ENCODE measurements at places on chromosomes 1 and 21.
A peak's percentile ranks its signal among the peaks of the same experiment; 100 is the strongest.

DNA sequence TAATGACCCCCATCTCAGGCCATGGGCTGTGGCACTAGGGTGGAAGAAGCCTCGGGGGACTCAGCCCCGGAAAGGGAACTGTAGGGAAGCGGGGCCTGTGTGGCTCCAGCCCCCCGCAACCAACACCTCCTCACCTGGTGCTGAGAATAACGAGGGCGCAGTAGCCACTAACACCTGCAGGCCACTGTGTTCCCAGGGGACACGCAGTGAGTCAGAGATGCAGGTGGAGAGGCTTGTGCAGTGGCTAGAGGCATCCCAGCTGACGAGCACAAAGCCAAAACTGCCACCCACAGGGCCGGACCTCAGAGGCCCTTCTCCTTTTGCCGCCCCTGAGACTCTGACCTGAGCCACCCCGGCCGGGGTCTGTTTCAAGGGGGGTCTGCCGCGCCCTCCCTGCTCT, 33.5 kb upstream of the CCDC27 start:
- DNase-seq, result no peak

DNA sequence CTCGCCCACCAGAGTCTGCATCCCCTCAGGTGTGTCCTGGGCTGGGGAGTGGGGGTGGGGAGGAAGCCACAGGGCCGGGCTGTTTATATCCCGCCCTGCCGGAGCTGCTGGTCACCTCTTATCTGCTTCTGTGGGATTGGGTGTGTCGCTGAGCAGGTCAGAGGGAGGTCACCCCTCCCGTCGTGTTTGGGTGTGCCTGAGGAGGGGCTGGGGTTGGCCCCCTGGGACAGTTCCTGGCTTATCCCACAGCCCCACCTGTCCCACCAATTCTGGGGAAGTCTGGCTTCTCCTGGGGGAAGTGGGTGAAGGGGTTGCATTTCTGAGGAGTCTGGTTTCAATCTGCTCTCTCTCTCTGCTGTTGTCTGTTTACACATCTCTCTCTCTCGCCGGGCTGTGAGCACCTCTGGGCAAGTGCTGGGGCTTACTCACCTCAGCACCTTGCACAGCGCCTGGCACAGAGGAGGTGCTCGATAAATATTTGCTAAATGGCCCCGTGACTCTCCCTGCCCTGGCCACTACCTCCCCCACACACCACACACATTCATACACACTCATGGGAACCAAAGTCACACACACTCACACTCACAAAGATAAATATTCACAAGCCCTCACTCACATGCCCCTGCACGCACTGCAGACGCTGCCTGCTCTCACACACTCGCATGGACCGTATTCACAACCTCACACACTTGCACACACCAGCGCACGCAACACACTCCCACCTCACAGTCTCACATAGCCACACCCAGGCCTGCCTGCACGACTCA, 8.3 kb downstream of the ELF3 start:
- DNase-seq, result no peak

DNA sequence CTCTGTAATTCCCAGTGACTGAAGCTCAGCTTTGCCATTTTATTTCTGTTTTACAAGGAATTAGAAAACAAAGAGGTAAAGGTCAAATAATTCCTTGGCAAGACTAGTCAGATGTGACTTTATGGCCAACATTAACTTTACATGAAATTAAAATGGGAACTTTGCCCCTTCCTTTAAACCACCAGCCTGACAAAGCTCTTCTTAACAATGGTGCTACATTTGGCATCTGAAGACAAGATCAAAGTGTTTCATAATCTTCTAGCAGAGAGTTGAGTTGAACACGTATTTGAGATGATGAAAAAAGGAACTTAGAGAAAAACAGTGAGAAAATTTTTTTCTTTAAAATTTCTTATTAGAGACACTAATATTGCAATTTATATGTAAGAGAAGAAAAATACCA, 193.8 kb downstream of the AK5 start:
- no peak for DNase-seq

DNA sequence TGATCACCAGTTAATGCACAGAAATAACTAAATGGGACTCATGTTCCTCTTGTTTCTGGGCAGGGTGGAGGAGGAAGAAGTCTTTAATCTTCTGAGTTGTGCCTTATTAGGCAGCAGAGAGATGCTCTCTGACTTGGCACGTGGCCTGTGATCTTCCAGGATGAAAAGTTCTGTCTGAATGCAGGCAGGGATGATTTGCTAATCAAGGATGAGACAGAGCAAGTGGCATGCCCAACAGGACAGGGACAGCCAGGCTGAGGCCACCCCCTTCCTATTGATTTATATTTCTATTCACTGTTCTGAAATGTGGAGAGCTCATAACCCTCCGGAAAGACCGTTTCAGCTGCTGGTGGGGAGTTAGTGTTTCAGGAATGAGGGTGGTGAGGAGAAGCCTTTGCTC, 477.8 kb upstream of the CAMK1G start:
- DNase-seq, result no peak

DNA sequence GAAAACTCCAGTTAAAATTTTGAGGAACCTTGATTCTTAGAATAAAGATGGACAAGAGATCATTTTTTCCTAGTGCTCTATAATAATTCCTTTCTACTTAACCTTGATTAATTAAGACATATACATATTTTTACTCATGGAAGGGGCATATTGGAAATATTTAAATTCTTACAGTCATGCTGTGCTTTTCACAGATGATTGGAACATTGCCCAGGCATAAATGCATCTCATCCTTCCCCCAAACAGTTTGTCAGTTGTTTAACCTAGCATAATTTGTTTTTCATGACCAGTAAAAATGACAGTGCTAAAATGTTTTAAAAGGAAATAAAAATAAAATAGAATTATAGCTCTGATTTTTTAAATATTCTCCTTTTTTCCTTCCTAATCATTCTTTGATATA, 140.0 kb downstream of the DNM3 start:
- no peak for DNase-seq

- no peak for DNase-seq
Measured at GRCh38 chr1:34867415-34867814, 7.9 kb upstream of the SMIM12 start.

DNA sequence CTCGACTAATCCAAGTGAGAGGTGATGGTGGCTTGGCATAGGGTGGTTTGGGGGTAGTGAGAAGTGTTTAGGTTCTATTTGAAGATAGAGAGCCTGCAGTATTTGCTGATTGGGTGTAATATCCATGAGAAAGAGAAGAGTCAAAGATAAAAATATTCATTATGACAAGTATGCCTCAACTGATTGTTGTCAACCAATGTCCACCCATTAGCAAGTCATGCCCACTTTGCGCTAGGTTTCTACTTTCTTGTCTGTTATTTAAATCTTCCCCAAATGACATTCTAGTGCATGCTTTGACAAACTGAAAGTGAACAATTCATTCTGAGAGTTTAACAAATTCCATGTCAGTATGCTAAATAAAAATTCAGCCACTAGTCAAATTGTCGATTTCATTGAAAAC, 3.8 kb upstream of the XCL1 start:
- no peak for DNase-seq

GRCh38 chr21:38861989-38862683, 56.4 kb downstream of the ETS2 start:
- no peak for DNase-seq

GRCh38 chr21:42396799-42397745, 1.2 kb upstream of the TMPRSS3 start:
- no peak for DNase-seq

DNA sequence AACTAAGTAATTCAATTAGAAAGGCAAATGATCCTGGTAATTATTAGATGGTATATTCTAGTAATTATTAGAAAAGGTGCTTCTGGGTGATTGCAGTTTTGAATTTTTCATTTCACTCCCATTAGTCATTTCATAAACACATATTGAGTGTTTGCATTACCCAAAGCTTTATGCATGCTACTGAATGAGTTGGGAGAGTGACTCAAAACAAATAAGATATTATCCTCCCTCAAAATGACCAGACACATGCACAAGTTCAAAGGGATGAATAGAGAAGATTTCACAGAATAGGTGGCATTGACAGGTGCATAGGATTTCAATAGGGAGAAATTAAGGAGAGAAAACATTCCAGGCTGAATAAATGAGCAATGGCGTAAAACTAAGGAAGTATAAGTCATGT, 84.7 kb downstream of the PHTF1 start:
- DNase-seq, result no peak

DNA sequence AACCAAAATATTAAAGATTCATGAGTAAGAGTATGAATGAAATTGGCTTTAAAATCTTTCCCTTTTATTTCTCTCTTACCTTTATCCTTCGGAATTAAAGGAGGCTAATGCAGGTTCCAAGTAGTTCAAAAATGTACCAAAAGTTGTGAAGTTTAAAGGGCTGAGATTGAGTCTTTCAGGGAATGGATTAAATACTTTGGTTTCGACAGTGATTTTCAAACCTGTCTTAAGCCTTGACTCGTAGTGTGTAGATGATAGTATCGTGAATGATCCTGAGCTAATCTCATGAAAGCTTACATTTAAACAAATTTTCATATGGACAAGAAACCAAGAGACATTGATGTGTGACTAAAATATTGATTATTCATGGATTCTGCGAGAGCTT, 66.9 kb downstream of the DYRK1A start:
- no peak for DNase-seq

DNA sequence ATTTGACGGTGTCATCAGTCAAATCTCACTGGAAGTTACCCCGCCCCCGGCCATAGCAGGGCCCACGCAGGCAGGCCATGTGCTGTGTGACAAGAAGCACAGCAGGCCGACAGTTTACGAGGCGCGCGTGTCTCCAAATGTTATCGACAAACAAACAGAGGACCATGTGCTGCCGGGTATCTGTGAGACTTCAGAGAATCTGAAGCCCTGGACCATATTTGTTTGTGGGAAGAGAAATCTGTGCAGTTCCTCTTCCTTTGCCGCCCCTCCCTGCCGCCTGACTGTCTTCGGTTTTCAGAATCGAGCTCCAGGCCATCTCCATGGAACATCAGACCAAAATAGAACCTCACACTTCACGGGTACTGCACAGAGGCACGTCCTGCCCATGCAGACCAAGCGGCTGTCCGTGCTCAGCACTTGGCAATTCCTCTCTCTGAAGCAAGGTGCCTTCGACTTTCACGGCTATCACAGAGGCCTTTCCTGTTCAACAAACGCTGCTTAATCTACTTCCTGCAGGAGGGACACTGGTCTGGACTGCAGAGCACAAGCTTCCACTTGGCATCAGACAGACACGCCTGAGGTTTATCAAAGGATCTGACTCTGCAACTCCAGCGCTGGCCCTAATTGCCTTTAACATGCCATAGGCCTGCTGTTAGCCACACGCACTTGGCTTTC, 135.7 kb upstream of the KRTAP19-8 start:
- no peak for DNase-seq

DNA sequence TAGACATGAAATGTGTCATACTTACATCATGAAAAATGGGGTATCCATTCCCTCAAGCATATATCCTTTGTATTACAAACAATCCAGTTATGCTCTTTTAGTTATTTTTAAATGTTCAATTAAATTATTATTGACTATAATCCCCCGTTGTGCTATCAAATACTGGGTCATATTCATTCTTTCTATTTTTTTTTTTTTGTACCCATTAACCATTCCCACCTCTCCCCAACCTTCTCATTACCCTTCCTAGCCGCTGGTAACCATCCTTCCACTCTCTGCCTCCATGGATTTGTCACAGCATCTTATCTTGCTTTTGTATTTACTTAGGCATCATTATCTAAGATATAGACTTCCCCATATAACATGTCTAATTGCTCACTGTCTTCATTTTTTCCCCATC, 15.8 kb downstream of the ATG4C start:
- DNase-seq, result no peak

DNA sequence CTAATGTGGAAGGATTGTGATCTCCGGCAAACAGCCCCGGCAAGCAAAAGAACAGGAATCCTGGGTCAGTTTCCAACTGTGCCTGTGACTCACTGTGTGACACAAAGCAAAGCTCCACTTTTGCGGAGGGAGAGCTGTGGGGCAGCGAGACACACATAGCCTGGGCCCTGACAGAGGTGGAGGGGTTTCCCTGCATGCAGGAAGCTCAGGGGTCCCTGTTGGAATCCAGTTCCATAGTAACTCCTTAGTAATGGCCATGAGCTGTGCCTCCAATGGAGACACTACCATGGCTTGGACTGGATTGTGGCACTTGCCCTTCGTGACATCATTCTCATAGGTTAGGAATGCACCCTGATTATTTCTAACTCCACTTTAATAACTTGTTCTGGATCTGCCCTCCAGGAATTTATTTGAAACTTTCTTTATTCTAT, 47.0 kb upstream of the ATF3 start:
- peak; percentile 41 for DNase-seq

DNA sequence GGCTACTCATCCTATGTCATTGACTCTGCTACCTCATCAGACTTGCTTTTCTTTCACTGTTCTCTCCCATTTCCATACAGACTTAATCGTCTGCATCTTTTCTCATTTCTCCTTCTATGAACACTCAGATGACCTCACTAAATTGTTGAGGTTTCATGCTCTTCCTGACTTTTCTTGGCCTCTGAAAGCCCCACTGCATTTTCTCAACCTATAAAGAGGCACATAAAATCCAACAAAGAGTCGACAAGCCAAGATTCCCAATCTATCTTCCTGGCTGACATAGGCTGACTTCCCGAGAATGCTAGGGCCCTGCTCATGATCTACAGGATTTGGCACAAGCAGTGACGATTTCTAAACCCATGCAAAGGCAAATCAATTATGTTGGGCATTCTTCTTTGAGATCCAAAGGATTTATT, 280.8 kb upstream of the DPYD start:
- no peak for DNase-seq

DNA sequence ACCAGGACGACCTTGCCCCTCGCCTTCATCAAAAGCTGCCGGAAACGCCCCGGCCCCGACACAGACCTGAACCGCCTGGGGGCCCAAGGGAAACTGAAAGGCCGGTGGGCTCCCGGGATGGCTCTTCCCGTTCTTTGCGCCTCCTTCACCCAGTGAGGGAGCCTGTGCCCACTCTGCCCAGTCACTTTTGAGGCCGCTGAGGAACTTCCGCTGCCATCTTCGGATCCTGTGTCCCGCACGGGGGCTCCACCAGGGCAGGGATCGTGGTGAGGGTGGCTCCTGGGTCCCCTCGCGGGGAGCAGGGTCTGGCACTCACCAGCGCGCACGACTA, 104.0 kb downstream of the PPIAL4G start:
- no peak for DNase-seq

DNA sequence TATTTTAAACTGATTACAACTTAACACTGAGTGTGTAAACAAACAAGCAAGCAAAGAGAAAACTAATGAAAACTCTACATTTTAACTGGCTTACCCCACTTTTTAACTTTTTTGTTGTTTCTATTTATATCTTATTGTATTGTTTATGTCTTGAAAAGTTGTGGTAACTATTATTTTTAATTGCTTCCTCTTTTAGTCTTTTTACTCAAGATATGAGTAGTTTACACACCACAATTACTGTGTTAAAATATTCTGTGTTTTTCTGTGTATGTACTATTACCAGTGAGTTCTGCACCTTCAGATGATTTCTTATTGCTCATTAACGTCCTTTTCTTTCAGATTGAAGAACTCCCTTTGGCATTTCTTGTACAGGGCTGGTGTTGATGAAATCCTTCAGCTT, 4.7 kb upstream of the HHAT start:
- no peak for DNase-seq

- no peak for DNase-seq
Measured at GRCh38 chr1:164777518-164777917, 218.5 kb downstream of the PBX1 start.

Measured in HTR-8/SVneo (cell line).